ENCODE measurements at places on chromosomes 12 and 14. TPM values are rescaled to one million over a fixed set of nuclear protein-coding genes. Genes with fewer than 3 reads are reported as not detected.

IAPP gene
- total RNA-seq: not detected

HNRNPC gene
- 821 TPM for total RNA-seq

HOXC4 gene
- 4.3 TPM for total RNA-seq

COL2A1 gene
- total RNA-seq: not detected

SPIC gene
- total RNA-seq: not detected

RFC5 gene
- 54.4 TPM for total RNA-seq

ARHGAP9 gene
- 0.44 TPM for total RNA-seq

HHIPL1 gene
- 1.2 TPM for total RNA-seq

PLCZ1 gene
- not detected for total RNA-seq

CCDC38 gene
- not detected for total RNA-seq

APOF gene
- total RNA-seq: not detected

LTBP2 gene
- 5.2 TPM for total RNA-seq

PRB2 gene
- total RNA-seq: not detected

ARL1 gene
- 61.6 TPM for total RNA-seq

TBX5 gene
- total RNA-seq: not detected

AMHR2 gene
- total RNA-seq: not detected

AGAP2 gene
- total RNA-seq: 0.07 TPM

POTEM gene
- not detected for total RNA-seq

CFAP54 gene
- 1.8 TPM for total RNA-seq

B4GALNT3 gene
- total RNA-seq: 1.8 TPM

FAM186B gene
- total RNA-seq: not detected

MTA1 gene
- total RNA-seq: 8.9 TPM

SYT10 gene
- total RNA-seq: not detected

TBC1D30 gene
- 0.52 TPM for total RNA-seq

PTPRO gene
- total RNA-seq: 0.32 TPM
